ENCODE measurements at places on chromosomes 1 and 21. TPM values are rescaled to one million over a fixed set of nuclear protein-coding genes. Genes with fewer than 3 reads are reported as not detected.
A peak's percentile ranks its signal among the peaks of the same experiment; 100 is the strongest.

DNA sequence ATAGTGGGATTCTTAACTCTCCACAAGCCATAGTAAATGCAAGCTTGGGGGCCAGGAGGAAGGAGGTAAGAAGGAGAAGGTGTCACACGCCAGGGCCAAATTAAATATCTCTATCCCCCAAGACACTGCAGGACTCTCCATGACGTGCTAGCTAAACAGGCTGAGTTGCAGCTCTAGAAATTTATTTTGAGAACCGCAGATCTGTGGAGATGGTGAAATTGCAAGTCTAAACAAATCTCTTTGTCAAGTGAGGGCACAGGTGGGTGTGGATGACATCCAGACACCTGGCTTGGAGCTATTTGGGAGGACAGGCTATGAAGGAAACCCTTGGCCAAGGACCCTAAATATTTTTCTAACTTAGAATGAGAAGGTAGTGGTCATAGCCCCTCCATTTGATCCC, 39.5 kb upstream of the USP1 start:
- DNase-seq: no peak

DNA sequence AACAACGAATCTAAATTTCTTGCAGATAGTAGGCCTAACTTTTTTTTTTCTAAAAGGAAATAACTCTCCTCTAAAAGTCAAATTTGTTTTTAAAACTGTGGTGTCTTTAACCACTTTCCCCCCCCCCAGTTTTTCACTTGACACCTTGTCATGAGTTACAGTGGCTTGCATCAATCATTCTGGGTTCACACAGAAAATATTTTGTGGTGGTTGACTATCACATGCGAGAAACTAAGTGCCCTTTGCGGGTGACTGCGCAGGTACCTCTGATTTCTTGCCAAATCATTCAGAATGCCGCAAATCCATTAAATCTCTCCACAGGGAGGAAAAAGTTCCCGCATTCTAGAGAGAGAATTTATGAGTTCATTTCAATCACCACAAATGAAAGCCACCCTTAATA, 23.8 kb upstream of the SAMSN1 start:
- no peak for DNase-seq

The CFHR3 gene
- total RNA-seq: not detected

DNA sequence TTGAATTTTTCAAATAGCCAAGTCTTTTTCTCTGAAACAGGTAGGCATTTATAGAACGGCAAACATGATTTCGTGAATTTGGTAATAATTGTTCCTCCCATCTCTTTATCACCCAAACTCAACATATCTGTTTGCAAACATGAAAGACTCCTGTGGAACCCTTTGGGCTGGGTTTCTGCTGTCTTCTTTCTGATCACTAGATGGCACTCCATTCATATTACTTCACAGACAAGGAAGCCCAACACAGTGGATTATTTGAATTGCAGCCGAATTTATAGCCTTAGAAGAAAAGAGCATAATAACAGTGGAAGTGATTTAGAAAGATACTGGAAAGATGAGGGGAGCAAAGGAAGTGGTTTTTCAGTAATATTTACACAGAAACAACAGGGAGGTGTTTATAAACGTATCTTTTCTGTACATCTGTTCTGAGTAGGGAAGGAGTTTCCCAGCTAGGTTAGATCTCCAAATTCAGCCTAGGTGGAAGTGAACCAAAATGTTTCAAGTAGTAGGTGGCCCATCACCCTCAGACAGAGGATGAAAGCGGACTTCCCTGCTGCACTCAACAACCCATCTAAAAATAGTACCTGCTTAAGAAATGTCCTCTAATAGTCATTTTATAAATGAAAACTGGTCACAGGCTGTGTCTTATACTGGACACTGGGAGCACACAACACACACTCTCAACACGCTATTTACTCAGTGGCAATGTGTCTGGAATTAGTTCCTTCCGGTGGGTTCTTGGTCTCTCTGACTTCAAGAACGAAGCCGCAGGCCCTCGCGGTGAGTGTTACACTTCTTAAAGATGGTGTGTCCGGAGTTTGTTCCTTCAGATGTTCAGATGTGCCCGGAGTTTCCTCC, 67.6 kb downstream of the MAP3K21 start:
- no peak for DNase-seq

The NPHP4 gene
- 4.0 TPM for total RNA-seq

The ACTL8 gene
- total RNA-seq: not detected

- DNase-seq: no peak
Measured at GRCh38 chr1:39189592-39190041, 14.9 kb upstream of the MACF1 start.

DNA sequence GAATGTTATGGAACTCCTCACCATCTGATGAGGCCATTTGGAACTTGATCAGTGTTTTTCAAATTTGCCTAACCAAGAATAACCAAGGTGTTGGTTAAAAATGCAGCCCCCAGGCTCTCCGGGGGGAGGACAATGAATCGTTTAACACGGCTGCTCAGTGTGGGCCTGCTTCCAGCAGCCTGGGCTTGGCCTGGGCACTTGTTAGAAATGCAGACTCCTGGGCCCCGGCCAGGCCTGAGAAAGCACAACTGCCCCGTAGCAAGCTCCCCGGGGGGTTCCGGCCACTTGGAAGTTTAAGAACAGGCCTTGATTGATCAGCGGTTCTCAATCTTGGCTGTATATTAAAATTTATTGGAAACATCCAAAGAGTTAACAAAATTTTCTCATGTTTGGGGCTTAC, 22.8 kb upstream of the C2CD2 start:
- DNase-seq: no peak

DNA sequence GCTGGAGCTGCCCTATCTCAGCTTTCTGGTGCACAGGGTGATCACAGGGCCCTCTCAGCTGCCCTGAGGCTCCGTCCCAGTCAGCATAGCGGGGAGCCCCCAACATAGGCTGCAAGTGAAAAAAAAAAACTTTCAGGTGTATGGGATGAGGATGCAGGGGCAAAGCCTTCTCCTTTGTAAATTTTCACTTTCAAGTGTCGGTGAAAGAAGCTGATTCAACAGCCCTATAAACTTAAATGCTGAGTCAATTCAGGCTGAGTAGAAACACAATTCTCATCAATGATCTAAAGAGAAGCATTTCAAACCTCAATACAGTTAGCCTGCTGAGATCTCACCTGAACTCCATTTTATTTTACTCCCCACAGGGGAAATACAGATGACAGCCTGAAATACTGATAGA, 171.2 kb downstream of the SEC16B start:
- no peak for DNase-seq

The CELSR2 gene
- total RNA-seq: 1.1 TPM

GRCh38 chr1:233364695-233365539, 37.4 kb downstream of the MAP3K21 start:
- DNase-seq: no peak

DNA sequence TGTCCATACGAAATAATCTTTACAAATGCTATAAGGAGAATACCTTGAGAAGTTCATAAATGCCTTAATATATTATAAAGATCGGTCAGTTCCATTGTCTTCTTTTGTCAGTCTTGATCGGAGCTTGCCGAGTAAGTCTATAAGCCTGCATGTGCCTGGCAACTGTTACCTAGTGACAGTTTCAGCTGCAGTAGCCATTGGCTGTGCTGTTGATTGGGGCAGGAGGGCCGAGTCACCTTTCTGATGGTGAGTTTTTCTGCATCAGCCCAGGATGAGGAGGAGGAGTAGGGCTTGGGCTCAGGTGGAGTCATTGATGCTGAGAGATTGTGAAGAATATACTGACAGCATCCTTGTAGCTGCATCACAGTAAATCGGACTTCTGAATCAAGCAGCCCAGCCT, 1.9 kb upstream of the GPR52 start:
- DNase-seq: no peak

DNA sequence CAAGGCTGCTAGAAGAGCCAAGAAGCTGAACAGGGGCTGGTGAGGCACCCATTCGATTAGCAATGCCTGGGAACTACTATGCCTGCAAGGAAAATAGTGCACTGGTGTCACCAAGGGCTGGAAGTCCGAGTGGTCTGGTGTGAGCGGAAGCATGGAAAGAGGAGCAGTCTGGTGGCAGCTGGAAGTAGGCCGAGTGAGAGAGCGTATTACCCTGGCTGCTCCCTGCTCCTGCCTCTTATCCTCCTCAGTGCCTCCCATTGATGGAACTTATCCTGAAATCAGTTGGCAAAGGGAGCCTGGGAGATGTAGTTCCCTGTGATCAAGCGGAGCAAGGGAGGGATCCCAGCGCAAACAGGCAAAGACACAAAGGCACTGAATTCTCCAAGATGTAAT, 9.6 kb downstream of the SMAP2 start:
- DNase-seq: no peak

The RNU11 gene
- total RNA-seq: not detected

DNA sequence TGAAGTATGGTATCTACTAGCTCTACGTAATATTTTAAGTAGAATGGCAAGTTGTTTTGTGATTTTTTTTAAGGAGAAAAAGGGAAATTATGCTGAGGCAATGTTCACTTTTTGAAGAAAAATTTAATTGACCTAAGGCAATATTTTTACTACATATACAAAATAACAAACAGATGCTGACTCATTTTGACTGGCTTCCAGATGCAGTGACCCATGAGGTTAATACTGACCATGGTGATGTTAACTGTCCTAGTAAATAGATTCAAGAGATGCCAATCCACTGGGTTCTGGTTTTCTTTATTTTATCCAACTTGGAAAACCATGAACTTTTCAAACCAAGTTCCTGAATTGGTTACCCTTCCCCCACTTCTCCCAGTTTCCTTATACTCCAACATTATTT, 154.9 kb downstream of the CRB1 start:
- no peak for DNase-seq

DNA sequence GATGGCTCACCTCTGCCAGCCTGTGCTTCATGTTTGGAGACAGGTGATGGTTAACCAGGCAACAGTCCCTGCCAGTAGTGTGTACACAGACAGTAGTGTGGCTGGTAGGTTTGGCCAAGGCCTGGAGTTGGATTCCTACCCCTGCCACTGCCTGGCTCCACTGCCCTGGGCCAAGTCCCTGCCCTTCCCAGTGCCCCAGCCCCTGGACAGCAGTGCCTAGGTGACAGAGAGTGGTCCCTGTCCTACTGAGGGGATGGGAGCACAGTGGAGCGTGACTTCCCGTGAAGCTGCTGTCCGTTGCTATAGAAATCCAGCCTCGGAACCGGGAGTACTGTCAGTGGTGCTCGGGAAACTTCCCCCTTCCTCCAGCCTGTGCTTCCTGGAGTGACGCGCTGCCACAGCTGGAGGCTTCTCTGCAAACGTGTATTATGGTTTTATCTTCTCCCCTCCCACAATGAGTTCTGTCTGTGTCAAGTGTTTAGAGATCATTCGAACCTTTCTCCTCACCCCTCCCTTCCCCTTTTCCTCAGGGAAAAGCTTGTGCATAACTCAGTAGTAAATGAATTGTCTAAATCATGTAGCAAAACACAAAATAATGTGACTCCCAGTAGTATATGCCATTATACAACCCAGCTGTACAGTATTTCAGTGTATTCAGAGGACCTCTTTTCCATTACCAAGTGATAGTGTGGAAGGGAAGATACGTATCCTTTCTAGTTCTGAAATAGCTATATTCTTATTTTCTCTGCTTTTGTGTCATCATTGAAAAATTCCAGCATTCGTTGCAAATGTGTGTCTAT, 73.4 kb downstream of the GALNT2 start:
- DNase-seq: no peak

GRCh38 chr1:165369255-165369848, 12.8 kb upstream of the LMX1A start:
- no peak for DNase-seq

DNA sequence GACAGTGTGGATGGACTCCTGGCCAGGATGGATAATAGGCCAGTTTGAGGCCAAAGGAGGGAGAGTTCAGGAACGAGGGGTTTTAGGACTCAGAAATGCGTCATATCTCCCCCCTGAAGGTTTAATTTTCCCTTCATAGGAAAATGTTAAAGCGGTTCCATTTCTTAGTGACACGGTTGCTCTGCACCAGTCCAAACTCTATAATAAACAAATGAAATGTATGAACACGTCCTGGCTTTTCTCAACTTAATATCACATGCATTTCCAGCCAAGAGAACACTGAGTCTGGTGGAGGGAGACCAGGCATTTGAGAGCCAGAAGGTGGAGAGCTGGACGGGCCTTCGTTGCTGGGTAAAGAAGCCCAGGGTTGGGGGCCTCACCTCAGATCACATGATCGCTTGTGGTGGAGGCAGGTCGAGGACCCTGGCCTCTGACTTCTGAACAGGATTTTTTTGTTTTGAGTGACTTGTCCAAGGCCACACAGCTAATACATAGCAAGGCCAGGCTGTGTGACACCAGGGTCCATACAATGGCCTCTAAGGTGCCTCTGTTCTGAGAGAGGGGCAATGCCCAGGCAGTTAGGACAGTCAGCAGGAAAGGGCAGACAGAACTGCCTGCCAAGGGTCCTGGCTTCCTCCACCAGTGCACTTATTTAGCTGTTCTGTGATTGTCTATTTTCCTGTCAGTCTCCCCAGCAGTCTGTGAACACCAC, 11.4 kb downstream of the SLC1A7 start:
- DNase-seq: no peak

DNA sequence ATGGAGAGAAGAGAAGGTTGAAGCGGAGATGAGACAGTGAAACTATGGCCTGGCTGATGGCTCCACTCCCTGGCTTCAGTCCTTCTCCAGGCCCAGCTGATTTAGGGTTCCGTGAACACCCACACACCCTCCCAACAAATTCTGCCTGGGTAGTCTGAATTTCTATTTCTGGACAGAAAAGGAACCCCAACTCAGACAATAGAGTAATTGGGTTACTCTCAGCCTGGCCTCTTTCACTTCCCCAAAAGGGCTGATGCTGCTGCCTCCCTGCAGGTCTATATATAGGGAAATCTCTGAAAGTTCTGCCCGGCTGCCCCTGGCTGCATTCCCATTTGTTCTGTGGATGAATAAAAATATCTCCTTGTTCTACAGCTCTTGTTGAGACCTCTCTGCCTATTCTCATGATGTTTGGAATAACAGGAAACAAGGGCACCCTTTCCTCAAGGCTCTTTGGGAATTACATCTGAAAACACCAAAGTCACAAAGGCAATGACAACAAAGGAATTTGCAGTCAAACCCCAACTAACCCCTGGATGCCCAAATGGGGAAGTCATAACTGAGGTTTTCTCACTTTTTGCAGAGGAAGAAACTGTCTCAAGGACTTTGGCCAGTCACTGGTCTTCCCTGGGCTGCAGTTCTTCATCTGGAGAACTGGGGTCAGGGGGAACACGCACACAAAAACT, 11.4 kb upstream of the ZSCAN20 start:
- no peak for DNase-seq

DNA sequence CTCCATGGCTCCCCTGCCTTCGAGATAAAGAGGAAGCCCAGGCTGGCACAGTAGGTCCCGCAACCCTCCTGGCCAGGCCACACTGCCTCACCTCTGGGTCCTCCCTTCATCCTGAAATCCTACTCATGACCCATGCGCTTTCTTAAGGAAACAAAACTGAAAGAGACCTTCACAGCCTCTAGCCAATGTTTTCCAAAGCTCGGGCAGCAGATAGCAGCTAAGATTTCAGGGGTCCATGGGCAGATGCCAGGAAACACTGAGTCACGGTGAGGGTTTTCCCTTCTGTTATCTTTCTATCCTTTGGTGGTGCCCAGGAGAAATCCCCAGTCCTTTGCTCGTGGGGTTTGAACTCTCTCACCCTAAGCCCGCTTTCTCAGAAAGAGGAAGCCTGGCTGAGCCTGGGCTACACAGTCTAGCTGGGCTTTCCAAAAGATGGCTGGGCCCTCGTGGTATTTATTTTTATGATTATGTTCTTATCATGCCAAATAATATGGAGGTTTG, 26.6 kb downstream of the TTC39A start:
- DNase-seq: peak; percentile 82

Measured in pulmonary artery endothelial cell (primary cell).